ENCODE measurements at places on chromosomes 3 and 15.
A peak's percentile ranks its signal among the peaks of the same experiment; 100 is the strongest.

- DNase-seq = no peak
Observed at GRCh38 chr3:182487611-182488010, 305.7 kb upstream of the ATP11B start.

DNA sequence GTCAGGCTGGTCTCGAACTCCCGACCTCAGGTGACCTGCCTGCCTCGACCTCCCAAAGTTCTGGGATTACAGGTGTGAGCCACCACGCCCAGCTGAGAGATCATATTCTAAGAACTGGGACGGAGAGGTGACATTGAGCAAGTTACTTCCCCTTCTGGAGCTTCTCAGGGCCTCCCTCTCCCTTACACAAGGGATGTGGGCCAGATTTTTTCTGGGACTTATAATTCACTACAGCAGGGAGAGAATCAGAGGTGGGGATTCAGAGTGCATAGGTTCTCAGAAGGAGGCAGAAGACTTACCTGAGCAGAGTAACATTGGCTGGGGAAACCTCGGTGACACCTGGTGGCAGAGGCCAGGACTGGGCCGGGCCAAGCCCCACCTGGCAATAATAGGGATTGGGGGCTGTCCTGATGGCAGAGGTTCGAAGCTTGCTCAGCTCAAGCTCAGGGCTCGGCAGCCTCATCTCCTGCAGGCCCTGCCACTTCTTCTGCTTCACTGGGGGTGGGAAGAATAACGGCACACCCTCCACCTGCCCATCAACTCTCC is 6.8 kb downstream of the LTK start:
- DNase-seq = no peak

DNA sequence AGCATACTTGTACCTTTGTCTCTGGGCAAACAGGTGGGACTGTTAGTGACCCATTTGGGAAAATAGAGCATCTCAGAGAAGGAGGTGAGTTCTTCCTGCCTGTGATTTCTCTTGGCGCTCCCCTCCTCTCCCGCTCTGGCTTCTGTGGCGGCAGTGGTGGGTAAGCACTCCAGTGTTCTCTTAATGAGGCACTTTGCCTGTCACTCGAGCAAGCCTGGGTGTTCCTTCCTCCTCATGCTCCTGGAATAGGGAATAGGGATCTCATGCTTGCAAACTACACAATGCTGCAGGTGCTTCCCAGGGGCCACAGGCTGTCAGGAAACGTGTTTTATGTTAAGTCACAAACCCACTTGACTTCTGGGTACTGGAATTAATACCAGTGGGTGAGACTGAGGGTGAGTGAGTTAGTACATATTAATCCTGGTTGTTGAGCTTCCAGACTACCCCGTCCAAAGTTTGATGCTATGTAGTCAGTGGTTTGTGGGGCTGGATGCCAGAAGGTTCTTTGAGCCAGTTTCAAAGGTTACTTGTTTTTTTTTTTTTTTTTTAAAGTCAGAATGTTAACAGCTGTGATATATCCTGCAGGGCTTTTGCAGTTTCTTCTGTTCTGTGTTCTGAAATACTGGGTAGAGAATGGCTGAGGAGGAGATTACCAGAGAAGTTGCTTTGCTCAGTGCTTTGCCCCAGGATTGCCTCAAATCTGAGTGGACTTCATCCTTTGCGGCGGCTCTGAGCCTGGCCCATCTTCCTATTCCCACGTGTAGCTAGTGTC is 30.5 kb downstream of the EDEM1 start:
- DNase-seq = peak; percentile 41

DNA sequence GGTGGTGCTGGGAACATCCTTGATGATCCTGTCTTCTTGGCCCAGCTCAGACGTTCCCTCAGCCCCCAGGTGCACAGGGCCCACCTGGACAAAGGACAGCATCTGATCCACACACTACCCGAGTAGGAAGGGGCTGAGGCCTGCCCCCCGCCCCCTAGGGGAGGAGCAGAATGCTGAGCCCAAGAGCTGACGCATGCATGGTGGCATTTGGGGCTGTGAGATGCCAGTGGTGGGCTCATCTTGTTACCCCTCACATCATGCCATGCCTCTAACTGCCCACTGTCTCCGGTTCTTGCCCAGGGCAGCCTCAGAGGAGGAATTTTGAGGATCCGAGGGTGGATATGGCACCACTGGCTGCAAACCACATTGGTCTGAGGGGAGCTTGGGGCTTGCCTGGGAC is 61.5 kb downstream of the LINGO1 start:
- DNase-seq = no peak

- no peak for DNase-seq
Observed at GRCh38 chr3:120555657-120556509, 40.3 kb upstream of the NDUFB4 start.

- DNase-seq = peak; percentile 82
Observed at GRCh38 chr3:150376001-150376848, 31.9 kb upstream of the TSC22D2 start.

DNA sequence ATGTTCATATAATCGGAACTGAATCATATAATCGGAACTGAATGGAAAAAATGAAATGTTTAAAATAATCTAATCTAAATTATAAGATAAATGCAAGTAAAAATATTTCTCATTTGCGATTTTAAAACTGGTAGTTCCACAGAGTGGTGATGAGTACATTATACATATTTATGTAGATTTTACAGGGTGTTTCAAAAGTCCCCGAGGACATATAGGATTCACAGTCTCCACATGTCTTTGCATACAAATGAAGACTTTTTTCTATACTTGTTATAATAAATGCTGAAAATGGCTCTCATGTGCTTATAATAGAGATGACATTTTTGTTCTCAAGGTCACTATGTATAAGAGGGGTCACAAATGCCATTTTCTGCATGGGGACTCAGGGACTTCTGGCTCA is 139.5 kb downstream of the PEX5L start:
- no peak for DNase-seq

- no peak for DNase-seq
Observed at GRCh38 chr3:187969581-187969950, 184.4 kb upstream of the LPP start.

- DNase-seq = no peak
Observed at GRCh38 chr3:150170852-150171520, 200.3 kb upstream of the PFN2 start.

- DNase-seq = no peak
Observed at GRCh38 chr15:33644304-33644703, 324.0 kb upstream of the CHRM5 start.

GRCh38 chr3:36175916-36176461 is 204.3 kb upstream of the STAC start:
- no peak for DNase-seq

- DNase-seq = peak; percentile 62
Observed at GRCh38 chr3:124786511-124787241, 56.4 kb downstream of the UMPS start.

DNA sequence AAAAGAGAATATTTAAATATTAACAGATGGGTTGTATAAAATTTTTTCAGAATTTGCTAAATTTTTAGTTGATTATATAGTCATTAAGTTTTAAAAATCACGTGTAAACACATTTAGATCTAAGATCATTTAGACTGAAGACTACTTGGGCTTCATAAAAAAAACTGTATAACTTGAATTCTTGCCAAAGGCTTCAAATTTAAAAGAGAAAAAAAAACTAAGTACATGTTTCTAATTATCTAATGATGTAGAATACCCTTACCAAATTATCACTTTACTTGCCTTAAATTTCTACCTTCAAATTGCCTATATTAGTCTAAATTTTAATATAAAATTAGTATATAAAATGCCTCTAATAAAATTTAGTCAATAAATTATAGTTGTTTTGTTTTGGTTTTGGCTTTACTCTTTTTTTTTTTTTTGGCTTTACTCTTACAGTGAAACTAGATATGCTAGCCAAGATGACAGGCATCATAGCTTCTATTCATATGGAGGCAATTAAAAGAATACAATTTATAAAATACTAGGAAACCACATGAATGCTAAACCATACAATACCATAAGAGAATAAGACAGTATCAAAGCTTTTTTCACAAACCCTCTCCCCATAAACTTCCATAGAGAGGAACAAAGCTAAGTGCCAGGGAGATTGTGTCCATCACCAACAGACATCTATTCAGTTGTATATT is 183.1 kb upstream of the KCNMB2 start:
- no peak for DNase-seq
